CD4-positive, alpha-beta T cell (primary cell): ENCODE measurements at places on chromosomes 5 and 9.
A peak's percentile ranks its signal among the peaks of the same experiment; 100 is the strongest.

- DNase-seq: no peak
Measured at GRCh38 chr5:88882276-88883038, 527 bp downstream of the MEF2C start.

- DNase-seq: no peak
Measured at GRCh38 chr9:16417161-16417560, 453.3 kb downstream of the BNC2 start.

DNA sequence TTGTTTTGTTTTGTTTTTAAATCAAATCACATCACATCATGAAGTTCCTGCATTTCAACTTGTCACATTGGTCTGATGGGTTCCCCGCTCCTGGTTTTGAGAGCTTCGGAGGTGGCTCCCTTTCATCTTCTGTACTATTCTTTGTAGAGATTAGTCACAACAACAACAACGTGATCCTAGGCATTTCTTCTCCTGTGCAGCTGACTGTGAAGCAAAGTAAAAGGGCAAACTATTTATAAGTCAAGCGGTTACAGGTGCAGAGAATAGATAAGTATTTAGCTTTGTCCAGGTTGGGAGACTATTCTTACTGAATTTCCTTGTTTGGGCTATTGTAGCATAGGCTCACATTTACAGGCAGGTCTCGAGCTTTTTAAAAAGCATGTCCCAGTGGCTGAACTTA is 197.7 kb upstream of the CDKN2B start:
- DNase-seq: no peak

DNA sequence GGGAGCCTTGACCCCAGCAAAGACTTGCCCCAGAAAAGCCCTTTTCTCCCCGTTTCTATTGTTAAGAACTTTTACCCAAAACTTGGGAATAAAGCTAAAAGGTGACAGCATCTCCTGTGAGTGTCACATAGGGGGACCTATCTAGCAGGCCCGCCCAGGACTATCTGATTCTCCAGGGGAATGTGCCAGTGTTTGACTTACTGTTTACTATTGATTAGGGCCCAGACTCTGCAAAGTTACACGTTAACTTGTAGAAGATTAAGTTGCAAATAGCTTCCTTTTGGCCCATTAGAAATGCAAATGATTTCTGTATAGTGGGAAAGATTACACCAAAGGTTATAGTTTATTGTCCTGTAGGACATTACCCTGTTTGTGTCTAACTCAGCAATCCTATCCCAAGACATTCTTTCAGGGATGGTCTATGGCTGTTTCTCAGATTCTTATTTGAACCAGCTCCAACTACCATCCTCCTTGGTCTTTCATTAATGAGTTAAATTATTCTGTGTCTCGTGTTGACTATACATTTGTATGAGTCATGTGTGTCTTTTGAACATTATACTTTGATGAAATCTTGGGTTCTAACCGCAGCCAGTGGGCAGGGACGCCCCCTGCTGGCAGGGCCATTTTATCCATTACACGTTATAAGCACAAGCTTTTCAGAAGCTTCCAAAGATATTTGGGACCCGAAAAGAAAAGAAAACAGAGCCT is 60.7 kb downstream of the HRH2 start:
- peak; percentile 20 for DNase-seq

DNA sequence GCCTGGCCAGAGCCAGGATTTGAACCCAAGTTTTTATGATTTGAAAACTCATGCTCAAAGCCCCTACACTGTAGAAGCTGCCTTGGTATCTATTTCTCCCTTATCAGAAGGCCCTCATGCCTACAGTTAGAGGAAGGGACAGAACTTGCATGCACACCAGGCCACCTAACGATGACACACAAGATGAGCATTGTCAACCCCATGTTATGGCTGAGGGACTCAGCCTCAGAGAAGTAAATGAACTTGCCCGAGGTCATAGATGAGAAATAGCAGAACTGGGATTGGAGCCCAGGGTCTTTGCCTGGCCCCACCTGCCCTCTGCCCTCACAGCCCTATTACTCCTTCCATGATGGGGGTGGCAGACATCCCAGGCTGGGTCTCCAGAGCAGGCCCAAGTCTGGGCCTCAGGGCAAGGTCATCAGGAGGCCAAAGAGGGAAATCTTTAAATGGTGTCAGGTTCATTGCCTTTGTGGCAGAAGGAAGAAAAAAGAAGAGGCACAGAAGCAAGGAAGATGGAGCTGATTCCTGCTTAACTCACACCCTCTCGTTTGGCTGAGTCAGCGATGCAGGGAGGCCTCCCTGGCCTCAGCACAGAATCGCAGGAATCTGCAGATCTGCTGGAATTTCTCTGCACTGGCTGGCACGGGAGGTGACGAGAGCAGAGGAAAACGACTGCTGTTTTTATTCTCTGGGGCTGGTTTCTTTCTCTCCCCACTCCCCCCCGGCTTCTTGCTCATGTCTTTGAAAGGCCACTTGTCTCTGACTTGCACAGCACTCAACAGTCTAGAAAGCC is 20.6 kb upstream of the CRB2 start:
- no peak for DNase-seq

DNA sequence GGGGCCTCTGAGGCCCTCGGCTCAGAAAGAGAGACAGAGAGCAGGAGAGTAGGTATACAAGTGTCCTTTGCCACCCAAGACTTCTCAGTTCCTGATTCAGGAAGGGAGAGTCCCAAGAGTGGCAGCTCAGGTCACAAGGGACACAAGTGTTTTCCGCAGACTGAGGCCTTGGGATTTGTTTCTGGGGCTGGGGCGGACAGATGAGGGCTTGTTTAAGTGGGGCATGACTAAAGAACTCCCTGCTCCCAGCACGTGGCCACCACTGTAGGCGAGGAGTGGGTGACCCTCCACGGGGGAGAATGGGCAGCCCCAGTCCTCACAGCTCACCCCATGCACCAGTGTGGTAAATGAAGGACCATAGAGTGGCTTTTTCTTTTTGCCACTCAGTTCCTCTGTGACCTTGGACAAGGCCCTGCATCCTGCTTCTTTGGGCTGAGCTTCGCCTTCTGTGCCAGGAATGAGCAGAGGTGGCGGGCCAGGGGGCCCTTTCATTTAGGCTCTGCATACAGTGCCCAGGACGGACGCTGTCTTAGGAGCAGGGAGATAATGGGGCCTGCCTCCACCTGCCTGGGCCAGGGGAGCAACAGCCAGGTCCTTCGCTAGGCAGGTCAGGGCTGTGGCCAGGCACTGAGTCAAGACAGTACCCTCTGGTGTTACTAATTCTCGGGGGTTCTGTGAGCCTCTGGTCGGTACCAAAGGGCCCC is 50.8 kb downstream of the AMBP start:
- no peak for DNase-seq

GRCh38 chr9:73807952-73808351 is 656.3 kb downstream of the ANXA1 start:
- DNase-seq: no peak

- no peak for DNase-seq
Measured at GRCh38 chr9:114446036-114446435, 58.3 kb upstream of the AKNA start.

- no peak for DNase-seq
Measured at GRCh38 chr9:1414711-1415131, 364.6 kb downstream of the DMRT2 start.

DNA sequence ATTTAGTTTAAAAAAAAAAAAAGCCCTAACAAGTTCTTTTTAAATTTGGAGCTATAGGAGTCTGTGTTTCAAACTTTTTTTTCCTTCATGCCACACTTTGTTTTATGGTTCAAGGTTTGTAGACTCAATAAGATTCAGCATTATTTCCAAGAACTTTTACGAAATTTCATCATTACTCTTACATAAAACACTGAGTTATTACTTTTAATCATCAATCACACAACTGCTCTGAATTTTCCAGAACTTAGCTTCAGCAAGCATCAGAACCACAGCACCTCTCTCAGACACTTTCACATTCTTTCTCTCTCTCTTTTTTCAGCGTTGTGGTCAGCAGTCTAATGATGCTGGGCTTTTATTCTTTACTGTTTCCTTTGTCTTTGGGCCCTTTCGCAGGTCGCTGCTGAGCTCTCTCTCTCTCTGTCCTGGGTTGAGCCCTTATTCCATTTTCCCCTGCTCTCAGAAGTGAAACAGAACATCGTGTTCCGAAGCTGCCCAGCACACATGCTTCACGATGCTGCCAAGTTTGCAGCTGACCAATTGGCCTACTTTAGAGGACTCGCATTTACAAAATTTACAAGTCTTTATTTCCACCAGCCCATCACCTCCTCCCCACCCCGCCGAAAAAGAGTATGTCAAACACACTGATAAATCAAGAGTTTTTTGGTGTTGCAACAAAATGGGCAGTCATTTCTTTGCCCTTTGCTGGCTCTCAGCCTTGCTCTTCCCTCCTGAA is 44.6 kb upstream of the PIK3R1 start:
- DNase-seq: no peak

DNA sequence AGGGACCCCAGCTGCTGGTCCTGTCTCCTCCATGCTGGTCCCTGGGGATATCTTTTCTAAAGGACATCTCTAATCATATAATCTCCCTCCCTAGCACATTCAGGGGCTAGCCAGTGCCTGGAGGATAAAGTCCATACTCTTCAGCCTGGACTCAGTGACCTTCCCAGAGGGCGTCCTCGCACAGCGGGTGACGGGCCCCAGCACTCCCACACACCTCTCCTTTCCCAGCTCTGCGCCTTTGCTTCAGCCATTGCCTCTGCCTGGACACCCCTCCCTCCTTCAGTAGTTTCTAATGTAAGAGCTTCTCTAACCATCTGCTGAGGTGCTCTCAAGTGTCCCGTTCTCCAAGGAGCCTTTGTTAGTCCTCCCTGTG is 15.2 kb upstream of the TNIP1 start:
- no peak for DNase-seq

DNA sequence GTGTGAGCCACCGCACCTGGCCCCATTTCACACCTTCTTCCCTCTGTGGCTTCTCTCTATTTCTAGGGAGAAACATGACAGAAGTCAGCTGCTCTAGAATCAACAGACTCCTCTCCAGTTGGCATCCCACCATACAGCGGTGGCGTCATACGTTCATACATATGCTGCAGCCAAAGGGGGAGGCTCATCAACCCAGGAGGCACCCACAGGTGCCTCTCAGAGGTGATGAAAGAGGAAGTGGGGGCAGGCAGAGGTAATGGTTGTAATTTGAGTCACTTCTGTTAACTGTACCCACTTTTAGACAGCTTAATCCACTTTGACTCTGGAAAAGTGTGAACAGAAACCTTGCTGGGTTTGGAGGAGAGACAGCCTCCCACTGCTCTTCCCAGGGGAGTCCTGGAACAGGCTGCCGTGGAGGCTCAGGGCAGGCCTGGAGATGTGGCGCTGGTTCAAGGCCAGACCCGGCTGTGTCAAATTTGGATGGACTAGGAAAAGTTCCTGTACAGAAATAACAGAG is 47.3 kb upstream of the SUB1 start:
- DNase-seq: peak; percentile 60

DNA sequence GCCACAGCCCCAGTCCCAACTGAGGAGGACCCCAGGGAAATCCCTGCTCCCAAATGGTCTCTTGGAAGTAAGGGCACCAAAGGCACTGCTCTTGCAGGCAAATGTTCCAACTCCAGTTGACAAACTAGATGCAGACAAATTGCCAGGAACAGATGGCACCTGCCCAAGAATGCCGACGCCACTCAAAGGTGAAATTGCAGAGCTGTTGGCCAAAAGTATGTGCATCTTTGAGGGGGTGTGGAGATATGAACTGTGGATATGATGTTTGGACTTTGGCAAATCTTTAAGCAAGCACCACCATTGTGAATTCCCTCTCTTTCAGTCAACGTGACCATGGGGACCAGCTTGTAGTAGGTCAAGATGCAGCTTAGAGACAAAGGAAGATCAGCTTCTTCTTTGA is 12.0 kb upstream of the CPLX2 start:
- no peak for DNase-seq

- DNase-seq: no peak
Measured at GRCh38 chr9:112069318-112070169, 105.6 kb downstream of the SUSD1 start.

DNA sequence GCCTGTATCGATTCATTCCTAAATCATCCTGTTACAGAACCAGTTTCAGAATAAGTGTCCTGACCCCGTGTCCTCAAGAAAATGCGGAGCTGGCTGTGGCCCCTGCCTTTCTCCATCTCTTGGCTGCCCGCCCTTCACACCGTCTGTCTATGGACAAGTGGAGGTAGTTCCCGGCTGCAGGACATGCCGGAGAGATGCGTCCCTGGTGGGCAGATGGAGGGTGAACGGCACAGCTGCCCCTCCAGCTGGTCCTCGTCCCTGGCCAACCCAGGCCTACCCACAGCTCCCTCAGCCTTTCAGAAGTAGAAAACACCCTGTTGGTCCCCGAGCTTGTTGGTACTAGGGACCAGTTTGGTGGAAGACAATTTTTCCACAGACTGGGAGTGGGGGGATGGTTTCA is 14.8 kb upstream of the EXOC3 start:
- no peak for DNase-seq

DNA sequence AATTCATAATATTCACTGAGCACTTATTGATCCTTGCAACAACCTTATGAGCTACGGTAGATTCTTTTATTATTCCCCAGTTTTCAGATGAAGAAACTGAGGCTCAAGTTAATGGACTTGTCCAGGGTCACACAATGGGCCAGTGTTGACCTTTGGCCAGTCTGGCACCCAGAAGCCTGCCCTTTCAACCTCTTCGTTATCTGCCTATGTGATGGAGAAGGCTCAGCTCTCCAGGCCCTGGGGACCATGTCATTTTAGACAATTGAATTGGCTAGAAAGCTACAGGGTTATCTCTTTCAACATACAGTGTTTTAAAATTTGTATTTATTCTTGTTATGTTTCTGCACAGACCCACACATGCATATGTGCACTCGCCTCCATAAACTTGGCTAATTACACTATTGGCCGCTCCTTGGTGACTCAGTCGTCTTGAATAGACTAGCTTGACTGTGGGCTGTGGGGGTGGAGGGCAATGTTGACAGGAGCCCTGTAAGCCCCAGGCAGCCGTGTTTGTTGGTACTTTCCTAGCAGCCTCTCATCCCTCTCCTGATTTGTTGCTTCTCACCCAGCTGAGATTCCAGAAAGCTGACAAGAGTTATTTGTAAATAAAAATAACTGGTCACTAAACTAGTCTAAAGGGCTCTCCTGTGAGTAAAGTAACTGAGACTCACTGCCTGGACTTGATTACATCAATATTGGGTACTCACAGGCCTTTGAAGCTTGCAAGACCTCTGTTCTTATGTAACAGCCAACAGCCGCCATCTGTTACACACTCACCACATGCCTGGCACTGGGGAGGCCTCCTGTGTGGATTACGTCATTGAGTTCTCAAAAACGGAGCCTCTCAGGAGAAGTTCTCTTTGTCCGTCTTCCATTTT is 8.5 kb upstream of the ANGPTL2 start:
- no peak for DNase-seq

DNA sequence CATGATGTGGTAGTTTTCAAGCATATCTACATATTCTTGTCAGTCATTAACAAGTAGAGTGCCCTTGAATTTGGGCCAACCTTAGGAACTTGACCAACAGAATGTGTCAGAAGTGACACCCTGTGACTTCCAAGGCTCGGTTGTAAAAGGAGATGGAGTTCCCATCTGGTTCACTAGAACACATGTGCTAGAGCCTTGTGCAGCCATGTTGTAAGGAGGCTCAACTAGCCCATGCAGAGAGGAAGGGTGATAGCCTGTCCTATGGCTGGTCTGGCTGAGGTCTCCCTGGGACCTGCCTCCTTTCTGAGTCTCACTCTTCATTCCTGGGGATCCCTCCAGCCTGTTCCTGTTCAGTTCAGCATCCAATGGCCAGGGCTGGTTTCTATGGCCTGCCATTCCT is 28.1 kb upstream of the HRH2 start:
- no peak for DNase-seq
